ENCODE measurements at places on chromosomes 1 and 21. TPM values are rescaled to one million over a fixed set of nuclear protein-coding genes. Genes with fewer than 3 reads are reported as not detected.

Gene NCF2
- 5.9 TPM for total RNA-seq

Gene DNAJC6
- total RNA-seq: 6.2 TPM

Gene MIXL1
- not detected for total RNA-seq

Gene MRPS6
- 139 TPM for total RNA-seq

Gene CCDC28B
- total RNA-seq: 28.2 TPM

Gene AK4
- total RNA-seq: 108 TPM
